ENCODE measurements at places on chromosomes 7 and 10. TPM values are rescaled to one million over a fixed set of nuclear protein-coding genes. Genes with fewer than 3 reads are reported as not detected.

Gene AGR3
- total RNA-seq = not detected

Gene ZCWPW1
- total RNA-seq = 0.94 TPM

Gene CYP2W1
- total RNA-seq = not detected

Gene ZNF488
- total RNA-seq = 0.07 TPM

Gene SFXN4
- total RNA-seq = 46.0 TPM

Gene PARD3
- total RNA-seq = 6.5 TPM

Gene VIPR2
- 0.04 TPM for total RNA-seq

Gene SPAG6
- total RNA-seq = 6.6 TPM

GRCh38 chr10:124381011-124381611 is 37.6 kb downstream of the OAT start:
- no peak for DNase-seq

DNA sequence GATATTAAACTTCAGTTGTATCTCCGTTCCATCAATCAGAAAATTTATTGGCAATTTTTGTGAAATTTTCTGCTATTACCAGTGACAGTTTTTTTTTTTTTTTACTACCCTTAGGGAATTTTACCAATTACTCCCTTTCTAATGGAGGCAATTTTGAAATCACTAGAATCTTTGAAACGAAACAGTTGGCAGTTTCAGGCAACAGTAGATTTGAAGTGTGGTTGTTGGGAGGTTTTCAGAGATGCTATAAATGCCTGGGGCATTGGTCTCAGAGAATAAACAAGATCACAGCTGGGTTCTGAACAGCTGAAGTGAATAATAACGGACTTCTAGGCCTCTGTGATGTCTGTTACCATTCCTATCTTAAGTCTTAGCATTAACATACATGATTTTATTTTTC is 535.9 kb upstream of the POT1 start:
- DNase-seq = no peak

DNA sequence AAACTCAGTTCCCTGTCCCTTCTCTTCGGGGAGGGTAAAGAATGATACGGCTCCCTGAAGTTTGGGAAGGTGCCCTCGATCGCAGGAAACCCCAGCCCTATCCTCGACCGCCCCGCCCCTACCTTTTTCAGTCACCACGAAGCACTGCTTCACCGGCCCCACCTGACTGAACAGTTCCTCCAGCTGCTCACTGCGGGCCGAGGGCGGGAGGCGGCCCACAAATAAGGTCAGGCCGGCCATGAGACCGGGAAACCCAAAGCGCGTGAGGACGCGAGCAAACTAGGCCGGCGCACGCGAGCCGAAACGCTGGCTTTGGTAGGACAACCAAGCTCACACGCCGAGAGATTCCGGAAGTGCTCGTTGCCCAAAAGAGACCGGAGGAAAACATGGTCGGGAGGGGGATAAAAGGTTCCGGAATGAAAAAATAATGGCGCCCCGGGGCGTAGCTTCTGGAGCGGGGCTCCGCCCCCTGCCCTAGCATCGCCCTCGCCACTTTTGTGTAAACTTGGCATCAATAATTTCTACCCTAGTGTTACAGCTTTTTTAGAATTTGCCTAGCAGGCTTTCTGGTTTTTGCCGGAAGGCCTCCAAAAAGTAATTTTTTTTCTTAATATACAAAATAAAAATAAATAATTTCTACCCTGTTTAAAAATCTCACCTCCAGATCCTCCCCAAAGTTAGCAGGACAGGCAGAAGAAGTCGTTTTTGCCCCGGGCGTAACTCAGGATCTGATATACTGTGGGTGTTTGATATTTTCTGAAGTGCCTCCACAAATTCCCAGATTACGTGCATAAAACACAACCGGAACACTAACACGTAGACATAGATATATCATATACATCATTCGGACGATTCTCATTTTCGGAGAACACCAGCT is at the start of gene RBM28:
Gene RBM28, minus strand, starts transcription at position 355 of the 877 bp plus-strand sequence. Its CDS starts 115 bp downstream, at position 240.
- peak; percentile 98 for DNase-seq

DNA sequence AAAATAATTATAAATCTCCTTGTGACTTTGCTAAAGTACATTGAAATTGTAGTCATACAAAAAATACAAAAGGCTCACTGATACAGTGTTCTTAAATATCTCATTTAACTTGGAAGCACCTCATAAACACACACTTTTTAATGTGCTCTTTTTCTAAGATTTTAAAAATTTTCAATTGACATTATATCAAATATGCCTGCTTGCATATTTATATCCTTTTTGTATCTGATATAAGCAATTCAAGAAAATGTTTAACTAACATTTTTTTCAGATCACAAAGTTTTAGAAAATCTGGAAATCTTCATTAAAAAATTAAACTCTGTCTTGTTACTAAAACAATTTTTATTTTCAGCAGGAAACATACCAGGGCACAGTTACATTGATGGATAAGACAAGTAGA is 661.5 kb downstream of the REEP3 start:
- no peak for DNase-seq

- no peak for DNase-seq
These were observed 857 bp downstream of the MEOX2 start for GRCh38 chr7:15685358-15686294.

DNA sequence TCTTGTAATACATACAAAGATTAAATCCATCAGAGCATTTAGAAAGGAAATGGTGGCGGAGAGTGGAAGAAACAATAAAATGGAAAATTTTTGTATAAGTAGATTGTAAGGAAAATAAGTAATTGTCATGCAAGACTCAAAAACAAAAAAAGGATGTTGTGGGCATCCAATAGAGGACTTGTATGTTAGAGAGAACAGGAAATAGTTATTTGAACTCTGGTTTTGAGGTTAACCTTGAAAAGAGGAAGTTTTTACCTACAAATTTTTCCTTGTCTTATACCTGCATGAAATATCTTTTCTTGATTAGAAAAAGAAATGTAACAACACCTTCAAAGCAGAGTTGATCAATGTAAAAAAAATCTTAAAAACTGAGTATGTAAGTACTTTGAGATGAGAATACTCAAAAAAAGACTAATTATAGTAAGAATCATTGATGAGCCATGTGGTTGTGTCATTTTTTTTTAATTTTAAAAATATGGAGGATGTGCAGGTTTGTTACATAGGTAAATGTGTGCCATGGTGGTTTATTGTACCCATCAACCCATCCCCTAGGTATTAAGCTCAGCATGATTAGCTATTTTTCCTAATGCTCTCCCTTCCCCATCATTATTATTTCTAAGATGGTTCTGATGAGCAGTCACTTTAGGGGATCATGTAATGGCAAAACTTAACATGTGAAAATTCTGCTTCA is 11.9 kb downstream of the TMEM106B start:
- no peak for DNase-seq

DNA sequence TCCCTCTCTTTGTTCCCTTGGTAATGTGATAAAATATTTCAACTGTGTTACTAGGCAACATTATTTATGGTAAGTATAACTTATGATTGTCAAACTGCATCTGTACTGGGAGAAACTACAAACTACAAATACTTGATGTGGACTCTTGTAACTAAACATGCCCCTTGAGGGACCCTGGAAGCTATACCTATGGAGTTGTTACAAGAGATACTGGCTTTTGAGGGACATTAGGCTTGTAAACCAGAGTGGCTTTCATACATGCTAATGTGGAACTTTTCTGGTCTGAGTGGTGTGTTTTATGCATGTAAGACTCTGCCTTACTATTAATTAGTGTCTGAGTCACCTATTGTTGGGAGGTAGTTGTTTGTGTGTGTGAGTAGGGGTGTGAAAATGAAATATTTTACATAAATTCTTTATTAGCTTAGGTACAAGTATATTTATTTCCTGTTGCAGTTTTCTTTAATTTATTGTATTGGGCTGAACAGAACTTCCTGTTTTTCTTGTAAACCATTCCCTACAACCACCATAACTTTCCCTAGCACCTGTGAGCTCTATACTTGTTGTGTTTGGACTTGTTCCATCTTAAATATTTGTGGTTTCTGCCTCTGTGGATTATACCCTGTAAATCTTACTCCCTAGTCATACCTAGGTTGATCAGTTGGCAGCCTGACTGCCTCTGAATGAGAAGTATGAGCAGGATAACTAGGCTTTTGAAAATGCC is 49.8 kb downstream of the STK31 start:
- DNase-seq = no peak
